ENCODE measurements at places on chromosomes 12 and 14.

- DNase-seq: no peak
Observed at GRCh38 chr12:116792403-116792802, 54.3 kb downstream of the RNFT2 start.

DNA sequence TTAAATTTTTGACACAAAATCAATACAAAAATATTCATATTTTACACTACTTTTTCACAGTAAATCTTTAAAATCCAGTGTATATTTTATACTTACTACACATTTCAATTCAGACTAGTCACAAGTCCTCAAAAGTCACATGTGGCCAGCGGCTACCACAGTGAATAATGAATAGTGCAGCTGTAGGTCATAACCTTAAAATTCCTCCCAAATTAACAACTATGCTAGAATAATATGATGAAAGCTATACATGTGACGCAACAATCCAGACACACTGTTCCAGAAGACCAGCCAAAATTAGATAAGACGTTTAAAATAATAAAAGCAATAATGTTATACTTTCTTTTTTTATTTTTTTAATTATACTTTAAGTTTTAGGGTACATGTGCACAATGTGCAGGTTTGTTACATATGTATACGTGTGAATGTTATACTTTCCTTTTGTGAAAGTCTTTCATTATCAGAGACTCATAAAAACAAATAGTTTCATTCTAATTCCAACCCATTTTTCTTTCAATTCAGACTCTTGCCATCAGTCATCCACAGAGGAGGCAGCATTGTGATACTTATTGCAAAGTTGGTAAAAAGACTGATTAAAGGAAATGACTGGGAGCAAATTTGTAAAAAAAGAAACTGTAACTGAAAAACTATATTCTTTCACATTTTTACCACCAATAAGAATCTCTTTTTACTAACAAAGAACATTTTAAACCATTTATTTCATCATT lies 67.0 kb downstream of the C2CD5 start:
- DNase-seq: no peak

- DNase-seq: no peak
Observed at GRCh38 chr14:74085828-74086227, 1.1 kb downstream of the LIN52 start.

DNA sequence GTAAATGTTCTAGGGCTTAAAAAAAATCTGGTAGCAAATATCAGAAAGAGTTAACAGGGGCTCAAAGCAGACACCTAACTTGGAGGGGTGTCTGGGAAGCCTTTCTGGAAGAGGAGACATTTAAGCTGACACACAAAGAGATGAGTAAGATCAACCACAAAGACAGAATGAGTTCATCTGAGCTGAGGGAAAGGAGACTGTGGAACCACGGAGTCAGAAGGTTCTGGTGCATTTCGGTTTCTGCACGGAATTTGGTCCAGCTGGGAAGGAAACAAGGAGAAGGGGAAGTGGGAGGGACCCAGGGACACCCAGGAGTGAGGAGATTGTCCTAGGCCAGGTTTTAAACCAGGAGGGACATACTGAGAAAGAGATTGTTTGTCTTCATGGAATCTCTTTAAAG lies 161.1 kb downstream of the PHETA1 start:
- DNase-seq: no peak

DNA sequence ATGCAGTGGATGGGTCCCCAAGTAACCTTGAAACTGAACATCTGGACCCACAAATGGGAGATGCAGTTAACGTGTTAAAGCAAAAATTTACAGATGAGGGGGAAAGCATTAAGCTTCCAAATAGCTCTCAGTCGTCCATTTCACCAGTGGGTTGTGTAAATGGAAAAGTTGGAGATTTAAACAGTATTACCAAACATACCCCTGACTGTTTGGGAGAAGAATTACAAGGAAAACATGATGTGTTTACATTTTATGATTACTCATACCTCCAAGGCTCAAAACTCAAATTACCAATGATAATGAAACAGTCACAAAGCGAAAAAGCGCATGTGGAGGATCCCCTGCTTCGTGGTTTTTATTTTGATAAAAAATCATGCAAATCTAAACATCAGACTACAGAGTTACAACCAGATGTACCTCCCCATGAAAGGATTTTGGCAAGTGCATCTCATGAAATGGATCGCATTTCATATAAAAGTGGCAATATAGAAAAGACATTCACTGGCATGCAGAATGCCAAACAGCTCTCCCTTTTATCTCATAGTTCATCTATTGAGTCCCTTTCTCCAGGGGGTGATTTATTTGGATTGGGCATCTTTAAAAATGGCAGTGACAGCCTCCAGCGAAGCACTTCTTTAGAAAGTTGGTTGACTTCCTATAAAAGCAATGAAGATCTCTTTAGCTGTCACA lies 116.6 kb upstream of the NPAS3 start:
- no peak for DNase-seq

DNA sequence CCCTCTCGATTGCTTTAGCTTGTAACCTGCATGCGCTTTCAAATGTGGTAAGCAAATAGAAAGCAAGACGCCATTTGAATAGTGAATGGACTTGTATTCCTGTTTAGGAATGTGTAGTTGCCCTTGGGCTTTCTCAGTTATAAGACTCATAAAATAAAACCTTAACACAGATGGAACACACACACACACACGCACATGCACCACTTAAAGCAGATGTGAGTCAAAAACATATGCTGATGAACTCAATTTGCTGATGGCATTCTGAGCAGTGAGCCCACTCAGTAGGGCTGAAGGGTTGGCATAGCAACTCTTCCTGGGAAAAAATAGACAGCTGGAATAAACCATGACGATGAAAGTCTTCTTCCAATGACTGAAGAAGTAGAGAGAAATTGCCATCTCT lies 360.5 kb downstream of the APAF1 start:
- no peak for DNase-seq

DNA sequence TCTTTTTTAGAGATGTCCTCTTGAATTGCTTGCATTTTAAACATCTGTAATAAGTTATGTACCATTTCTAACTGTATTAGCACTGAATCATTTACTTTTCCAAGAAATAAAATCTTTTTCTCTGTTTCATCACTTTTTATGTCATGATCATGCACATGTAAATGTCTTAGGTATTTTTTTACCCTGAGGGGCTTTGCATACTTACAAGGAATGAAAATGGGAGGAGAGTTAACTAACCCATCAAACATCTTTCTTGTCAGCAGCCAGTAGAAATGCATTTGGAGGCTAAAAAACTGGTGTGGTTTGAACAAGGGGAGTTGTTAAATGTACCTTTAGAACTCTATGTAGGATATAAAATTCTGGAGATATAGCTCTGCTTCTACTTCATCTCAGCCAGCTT lies 1080.3 kb downstream of the GALC start:
- DNase-seq: no peak

DNA sequence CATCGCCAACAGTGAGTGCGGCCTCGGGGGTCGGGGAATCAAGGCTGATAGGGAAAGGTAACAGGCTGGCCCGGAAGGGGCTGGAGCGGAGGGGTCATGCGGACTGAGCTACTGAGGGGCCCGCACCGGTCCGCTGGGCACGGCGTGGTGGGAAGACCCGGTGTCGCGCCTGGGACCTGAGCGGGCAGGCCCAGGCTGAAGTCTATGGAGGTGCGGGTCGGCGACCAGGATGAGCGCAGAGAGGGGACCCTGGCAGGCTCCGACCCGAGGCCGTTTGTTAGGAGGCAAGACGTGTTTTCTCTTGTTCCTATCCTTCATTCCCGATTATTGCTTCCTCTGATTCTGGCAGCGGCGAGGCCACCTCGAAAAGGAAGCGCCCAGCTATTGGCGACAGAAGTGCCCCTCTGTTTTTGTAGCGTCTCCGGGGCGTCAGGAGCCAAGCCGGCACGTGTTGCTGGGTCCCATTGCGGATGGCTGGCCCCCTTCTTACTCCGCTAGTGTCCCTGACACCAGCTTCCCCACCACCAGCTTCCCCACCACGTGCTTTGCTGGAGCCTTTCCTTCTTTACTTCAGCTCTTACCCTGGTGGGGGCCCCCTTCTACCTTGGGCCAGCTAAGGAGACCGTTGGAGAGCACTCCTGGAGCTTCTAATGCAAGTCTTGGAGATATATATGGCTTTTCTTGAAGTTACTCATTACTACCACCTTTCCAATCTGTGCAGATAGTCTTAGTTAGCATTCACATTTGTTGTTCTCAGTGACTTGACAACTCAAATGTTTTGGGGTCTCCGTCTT lies 653 bp downstream of the PA2G4 start:
- DNase-seq: peak; percentile 33

GRCh38 chr14:100168506-100168905 lies 9.1 kb upstream of the DEGS2 start:
- no peak for DNase-seq

DNA sequence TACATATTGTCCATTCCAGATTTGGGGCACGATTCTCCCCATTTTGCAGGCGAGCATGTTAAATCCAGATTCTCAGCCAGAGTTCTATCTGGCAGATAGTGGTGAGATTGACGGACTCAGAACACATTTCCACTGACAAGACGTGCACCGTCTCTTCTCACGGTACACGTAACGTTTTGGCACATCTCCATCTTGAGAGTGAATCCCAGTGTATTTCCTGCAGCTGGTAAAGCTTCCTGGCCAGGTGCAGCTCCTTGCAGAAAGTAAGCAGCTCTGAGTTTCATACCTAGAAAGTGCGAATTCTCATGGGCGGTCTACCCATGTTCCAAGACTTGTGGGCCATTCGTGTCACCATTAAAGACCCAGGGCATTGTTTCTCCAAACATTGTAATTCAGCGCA lies 102.6 kb downstream of the TSPAN9 start:
- DNase-seq: no peak

GRCh38 chr12:119082496-119082895 lies 96.2 kb upstream of the HSPB8 start:
- no peak for DNase-seq

- no peak for DNase-seq
Observed at GRCh38 chr12:107122452-107122958, 29.2 kb upstream of the CRY1 start.

DNA sequence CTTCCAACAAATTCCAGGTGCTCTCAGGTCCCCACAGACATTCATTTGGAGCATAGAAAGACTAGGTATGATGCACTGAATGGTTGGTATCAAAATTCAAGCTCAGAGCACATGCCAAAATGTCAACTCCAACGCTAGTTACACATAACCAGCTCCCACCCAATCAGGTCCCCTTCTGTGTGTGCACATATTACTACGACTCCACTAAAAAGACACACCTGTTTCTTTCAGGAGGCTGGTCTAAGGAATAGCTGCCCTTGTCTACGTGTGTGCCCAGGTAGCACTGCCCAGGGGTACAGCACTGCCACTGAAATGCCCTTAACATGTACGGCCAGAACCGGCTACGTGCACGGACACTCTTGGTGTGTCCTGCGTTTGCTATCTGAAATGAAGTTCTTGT lies 138.1 kb downstream of the KCNK10 start:
- DNase-seq: no peak

DNA sequence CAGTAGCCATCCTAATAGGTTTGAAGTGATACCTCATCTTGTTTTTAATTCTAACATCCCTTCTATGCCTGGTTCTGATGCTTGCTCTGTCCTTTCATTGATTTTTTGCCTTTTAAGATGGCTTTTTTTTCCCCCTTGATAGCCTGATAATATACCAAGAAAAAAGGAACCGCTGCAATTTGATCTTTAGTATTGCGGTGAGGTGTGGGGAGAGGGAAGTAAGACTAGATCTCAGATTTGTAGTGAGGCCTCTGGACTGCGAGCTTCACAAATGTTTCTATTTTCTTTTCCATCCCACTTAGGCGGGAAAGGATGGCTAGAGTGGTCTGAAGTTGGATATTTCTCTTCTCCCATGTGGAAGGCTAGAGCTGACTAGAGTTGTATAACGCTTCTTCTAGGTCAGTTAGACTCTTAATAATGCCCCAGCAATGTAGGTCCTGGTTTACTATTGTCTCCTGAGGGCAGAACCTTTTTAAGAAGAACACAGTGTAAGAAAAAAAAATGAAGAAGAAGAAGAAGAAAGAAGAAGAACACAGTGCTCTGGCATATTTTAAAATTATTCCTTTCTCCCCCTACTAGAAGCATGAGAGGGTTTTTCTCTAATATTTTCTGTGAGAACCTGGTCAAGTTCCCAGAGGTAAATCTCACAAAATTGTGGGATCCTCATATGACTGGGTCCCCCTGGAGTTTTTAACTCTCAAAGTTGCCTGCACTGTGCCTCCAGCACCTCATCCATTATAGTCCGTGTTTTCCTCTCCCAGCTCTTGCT lies 11.9 kb upstream of the KLRB1 start:
- DNase-seq: no peak
